ENCODE measurements at places on chromosomes 5 and 9.
A peak's percentile ranks its signal among the peaks of the same experiment; 100 is the strongest.

DNA sequence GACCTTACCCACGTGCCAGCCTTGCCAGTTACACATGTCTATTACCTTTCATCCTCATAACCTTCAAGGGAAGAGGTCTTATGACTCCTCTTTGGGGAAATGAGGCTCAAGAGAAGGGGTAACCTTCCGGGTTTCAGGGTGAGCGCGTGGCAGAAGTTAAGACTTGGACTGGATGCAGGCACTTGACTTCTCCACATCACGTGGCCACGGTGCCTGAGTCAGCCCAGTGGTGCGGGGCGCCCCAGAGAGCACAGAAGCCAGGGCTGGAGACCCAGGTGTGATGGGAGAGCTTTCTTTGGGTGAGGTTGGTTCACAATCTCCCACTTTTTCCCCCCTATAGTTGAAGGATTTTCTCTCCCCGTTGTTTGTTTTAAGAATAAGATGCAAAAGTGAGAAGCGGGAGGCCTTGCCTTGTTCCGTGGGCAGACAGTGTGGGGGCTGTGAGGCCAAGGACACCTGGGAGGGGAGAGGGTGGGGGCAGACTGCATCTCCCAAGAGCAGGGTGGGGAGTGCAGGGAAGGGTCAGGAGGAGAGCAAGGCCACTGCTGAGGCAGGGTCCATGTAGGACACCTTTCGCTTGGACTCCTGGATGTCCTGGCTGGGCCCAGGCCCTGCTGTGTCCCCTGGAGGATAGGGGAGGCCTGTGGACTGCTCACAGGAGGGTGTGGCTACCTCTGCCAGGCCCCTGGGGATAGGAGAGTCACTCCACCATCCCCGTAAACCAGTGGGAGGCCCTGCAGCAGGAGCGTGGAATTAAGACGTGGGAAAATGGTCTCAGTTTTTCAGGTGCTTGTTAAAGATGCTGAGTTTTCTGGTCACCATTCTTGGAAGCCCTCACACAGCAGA, 90.0 kb upstream of the CTSL start:
- no peak for DNase-seq

- DNase-seq = no peak
Observed at GRCh38 chr5:127506616-127507015, 10.8 kb upstream of the PRRC1 start.

GRCh38 chr5:142262683-142263082, 62.1 kb downstream of the SPRY4 start:
- no peak for DNase-seq

GRCh38 chr5:87278590-87279100, 11.0 kb downstream of the RASA1 start:
- DNase-seq = no peak

DNA sequence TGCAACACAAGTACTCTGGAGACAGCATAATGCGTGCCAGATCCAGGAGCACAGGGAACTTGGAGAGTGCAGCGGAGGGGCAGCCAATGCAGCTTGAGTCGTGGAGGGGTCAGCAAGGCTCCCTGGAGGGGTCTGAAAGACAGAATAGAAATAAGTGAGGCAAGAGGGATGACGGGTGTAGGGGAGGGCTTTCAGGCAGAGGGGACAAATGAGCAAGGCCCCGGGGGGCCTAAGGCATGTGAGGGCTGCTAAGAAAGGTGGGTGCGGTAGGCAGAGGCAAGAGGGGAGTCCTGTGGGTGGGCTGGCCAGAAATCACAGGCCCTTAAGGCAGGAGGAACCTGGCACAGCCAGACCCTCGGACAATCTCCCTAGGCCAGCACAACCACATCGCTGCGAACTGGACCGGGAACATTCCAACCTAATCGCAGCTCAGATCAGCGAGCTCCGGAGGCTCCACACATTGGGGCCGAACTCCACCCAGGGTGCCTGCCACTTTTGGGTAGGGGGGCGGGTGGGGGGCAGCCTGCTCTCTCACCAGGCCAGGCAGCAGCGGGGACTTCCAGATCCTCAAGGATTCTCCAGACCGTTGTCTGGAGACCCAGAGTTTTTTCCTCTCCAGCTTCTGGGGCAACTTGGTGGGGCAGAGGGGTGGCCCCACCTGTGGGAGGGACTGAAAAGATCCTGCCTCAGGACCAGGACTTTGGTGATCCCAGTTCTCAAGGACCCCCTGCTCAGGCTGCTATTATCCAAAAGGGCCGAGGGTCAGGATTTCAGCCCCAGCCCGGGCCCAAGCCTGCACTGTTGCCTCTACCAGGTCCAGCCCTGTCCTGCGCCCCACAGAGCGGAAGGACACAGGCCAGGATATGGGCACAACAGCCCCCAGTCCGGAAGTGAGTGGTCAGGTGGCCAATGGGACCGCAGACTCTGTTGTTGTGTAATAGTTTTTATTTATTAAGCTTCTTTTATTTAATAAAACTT, 22.7 kb upstream of the CYSTM1 start:
- DNase-seq = no peak

- no peak for DNase-seq
Observed at GRCh38 chr5:128596071-128596470, 58.0 kb upstream of the FBN2 start.

DNA sequence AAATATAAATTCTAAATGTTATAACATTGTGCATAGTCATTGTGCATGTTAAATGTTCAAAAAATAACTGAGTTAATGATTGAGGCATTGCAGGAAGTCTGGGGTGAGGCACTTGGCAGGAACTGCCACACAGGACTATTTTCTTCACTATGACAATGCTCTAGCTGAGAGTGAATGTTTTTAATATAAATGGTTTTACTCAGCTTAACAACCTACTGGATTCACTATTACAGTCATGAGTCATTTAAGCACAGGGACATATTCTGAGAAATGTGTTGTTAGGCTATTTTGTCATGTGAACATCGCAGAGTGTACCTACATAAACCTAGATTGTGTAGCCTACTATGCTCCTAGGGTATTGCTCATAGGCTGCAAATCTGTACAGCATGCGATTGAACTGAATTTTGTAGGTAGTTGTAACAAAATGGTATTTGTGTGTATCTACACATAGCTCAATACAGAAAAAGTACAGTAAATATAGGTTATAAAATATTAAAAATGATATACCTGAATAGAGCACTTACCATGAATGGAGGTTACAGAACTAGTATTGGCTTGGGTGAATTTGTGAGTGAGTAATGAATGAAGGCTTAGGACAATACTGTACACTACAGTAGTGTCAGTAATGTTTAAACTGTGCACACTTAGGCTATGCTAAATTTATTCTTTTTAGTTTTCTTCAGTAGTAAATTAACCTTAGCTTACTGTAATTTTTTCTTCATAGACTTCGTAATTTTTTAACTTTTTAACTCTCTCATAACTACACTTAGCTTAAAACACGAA, 346.1 kb upstream of the PTGER4 start:
- DNase-seq = peak; percentile 9

DNA sequence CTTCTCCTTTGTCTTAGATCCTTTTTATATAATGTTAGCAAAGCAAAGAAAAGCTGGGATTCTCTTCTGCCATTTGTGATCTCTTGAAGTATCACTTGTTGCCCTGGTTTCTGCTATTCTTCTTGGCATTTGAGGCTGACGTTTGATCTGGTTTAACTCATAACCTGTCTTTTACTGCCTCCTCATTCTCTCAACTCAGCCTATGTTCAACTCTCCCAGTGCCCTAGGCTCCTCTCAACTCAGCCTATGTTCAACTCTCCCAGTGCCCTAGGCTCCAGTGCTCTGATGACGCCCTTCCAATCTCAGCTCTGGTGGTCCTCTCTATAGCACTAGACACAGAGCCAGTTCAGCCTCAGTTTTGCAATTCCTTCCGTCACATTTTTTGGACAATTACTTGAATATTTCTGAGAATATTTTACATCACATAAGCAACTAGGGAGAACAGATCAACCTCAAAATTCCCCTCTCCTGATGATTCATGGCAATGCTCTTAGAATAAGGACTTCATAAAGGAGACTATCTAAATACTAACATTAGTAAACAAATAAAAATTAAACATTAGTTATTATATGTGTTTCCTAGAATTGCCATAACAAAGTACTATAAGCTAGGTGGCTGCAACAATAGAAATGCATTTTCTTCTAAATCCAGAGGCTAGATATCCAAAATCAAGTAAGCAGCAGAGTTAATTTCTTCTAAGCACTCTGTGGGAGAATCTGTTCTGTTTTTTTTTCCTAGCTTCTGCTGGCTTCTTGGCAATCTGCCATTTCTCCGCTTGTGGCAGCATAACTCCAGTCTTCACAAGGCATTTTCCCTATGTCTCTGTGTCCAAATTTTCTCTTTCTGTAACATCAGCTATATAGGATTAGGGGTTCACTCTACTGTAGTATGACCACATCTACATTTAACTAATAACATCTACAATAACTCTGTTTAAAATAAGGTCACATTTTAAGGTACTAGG, 662.1 kb upstream of the FTMT start:
- no peak for DNase-seq

GRCh38 chr5:33758737-33759136, 133.1 kb downstream of the ADAMTS12 start:
- no peak for DNase-seq

DNA sequence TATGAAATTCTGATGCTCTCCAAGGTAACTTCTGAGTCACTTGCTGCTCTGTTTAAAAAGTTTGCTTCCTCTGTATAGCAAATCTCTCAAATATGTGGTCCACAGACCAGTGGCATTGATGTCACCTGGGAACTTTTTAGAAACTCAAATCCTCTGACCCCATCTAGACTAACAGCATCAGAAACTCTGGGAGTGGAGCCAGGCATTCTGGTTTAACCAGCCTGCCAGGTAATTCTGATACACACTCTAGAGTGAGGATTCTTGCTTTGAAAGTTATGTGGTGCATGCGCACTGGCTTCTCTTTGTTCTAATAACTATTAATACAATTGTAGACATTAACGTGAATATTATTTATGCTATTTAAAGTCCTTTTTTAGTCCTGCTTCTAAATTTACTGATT, 298.1 kb downstream of the SLF1 start:
- DNase-seq = no peak

GRCh38 chr9:14314929-14315874, 1.3 kb upstream of the NFIB start:
- peak; percentile 25 for DNase-seq

DNA sequence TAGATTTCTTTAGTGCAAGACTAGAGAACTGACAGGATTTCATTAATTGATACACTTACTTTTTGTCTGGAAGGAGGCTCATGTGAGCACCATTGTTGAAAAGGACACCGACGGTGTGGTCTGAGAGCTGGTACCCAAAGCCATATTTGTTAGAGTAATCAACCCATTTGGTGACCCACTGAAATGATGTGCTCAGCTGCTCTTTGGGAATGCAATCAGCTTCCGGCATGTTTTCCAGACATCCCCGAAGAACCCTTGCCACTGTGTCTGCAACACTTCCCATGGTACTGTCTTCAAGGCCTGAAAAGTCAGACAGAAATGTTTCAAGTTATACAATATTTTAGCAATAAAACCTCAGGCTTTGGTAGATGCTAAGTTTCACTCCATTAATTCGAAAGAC, 4.4 kb downstream of the PLK2 start:
- no peak for DNase-seq

DNA sequence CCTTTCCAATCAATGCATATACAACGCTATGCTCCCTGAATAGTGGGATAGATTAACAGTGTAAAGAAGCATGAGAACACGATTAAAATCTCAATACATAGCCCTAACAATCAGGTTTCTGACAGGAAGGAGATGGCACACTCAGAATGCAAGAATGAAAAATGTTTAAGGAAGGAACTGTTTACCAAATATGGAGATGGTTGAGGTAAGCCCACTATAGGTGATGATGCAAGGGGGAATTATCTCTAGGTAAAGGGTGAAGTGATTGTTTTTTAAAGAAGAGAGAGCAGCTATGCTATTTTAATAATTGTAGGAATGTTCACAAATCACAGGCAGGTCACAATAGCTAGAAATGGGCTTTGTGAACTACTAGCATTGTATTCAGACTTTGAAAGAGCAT, 302.4 kb downstream of the CHSY3 start:
- DNase-seq = no peak
